Stimulated activated CD4-positive, alpha-beta T cell treated with anti-CD3 and anti-CD28 coated beads, Interleukin-12 subunit alpha, Interleukin-12 subunit beta, amount 100 ng/mL, for 24 hours (primary cell): ENCODE measurements at places on chromosomes 4 and X.

- DNase-seq = no peak
Measured at GRCh38 chr4:74654230-74654681, 140.1 kb downstream of the BTC start.

DNA sequence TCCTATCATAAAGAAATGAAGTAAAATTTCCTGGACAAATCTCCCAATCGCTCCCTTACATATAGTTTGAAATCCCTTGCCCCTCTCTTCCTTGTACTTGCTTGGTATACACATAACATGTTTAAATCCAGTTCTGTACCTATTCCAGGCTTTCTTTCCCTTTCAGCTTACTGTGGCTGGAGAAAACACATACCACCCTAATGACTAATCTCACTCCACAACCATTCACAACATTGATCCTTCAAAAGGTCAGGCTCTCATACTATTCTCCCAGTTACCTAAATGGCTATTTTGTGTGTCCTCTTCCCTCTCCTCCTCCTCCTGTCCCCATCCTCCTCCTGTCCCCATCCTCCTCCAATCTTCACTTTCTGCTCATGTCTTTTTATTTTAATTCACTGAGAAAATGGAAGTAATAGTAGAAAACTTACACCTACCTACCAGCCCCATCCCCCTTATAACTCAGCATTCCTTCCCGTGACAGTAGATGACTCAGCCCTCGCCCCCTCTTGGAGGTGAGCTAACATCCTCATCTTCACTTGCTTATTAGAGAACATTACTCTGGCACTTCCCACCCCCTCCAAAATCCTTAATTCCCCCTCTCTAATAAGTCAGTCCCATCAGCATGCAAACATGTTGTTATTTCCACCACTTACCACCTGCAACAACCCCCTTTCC is 77.5 kb downstream of the IL15 start:
- no peak for DNase-seq

DNA sequence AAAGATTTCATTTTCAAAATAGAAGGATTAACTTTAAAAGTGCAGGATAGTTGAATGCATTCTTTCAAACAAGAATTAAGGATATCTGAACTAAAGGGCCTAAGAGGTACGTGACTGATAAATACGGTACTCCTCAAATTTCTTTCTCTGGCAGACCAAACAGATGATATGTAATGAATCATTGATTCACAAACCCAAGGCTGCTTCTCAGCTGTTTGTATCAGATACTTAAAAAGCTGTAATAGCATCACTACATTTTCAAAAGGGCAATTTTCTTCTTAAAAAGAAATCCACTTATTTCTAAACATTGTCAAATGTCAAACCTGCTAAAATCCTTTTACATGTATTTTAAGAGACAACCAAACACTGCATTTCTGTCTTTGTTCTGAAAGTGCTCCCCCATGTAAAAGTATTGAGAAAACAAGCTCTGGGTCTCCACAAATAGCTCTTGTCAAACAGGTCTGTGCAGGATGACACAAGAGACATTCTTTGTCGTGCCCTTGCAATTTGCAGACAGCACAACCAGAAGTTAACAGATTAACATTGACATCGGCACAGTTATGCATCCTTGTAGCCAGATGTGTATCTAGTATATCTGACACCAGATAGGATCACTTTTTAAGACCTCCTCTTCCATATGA is 82.0 kb downstream of the MANBA start:
- DNase-seq = no peak

- DNase-seq = no peak
Measured at GRCh38 chr4:2304321-2304876, 42.5 kb upstream of the MXD4 start.

GRCh38 chr4:56480691-56481090 is 13.3 kb downstream of the SRP72 start:
- DNase-seq = no peak

DNA sequence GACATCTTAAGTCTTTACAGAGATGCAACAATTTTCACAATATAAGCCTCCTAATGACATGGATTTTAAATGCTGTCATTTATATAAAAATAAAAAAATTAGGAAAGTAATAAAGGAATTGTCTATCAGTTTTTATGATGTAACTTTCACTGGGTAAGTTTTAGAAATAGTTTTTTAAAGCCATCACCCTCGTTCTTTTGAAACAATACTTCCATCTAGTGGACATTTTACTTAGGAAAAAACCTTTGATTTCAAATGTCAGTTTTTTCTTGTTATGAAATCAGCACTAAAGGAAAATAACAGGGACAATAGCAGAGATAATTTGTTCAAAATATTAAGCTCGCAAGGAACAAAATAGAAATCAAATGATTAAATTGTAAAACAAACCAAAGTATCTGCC is 24.3 kb upstream of the NDNF start:
- no peak for DNase-seq

GRCh38 chr4:58502839-58503238 is 1392.7 kb upstream of the IGFBP7 start:
- DNase-seq = no peak

GRCh38 chrX:85977218-85977617 is 70.1 kb downstream of the CHM start:
- no peak for DNase-seq
